Kidney capillary endothelial cell (primary cell): ENCODE measurements at places on chromosomes 12 and 14.

DNA sequence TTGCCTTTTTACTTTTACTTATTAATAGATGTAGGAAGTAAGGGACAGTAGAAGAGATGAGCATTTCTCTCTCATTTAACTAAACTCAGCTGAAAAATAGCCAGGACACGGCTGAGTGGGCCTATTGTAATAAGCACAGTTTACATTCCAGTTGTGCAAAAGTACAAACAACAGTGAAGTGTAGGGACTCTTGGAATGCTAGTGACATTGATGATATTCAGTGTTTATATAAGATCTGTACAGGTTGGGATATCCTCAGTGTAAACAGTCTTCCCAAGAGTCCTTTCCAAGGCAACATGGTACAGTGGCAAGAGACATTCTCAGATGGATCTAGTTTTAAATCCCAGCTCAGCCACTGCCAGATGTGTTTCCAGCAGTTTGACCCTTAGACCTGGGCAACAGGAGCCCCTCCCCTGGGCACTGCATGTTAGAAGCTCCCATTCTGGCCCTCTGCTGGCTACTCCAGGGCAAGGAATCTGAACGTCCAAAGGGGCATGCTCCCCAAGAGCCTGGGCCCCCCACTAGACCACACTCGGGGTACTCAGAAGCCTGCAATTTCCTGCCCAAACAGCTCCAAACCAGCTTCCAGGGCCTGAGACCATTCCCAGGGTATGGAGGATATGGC is 55.3 kb downstream of the STAB2 start:
- no peak for DNase-seq

GRCh38 chr12:113684908-113685782 is 213.5 kb upstream of the LHX5 start:
- DNase-seq, result no peak

DNA sequence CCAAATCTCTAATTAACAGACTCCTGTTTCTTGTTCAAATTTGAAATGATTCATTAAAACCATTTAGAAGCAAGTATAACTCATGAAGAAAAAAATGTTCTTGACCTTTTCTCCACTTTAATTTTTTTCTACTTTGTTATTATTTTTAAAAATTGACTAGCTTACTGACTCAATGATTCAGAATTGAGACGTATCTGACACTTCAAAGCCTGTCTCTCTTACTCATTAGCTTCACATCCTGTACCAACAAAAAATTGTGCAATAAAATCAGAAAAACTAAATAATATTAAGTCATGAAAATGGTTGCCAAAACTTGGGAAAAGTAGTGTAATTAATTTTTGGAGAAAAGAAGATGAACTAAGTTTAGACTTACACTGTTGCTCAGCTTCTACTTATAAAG is 331.2 kb downstream of the SLC16A7 start:
- DNase-seq, result peak; percentile 4

DNA sequence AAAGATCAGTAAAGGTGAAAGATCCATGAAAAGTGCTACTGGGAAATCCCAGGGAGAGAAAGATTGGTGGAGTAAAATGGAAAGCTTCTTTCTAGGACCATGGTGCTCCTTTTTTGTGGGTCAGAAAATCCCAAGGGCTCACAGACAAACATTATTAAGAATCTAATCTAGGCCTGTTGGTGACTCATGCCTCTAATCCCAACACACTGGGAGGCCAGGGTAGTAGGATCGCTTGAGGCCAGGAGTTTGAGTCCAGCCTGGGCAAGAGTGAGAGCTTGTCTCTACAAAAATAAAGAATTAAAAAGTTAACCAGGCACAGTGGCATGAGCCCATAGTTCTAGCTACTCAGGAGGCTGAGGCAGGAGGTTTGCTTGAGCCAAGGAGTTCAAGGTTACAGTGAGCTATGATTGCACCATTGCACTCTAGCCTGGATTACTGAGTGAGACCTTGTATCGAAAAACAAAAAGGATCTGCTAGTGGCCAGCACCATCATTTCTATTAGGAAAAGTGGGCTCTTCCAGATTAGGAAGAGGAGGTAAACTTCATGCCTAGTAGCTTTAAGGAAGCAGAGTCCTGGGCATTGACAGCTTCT is 43.0 kb downstream of the TXNRD1 start:
- DNase-seq, result no peak

DNA sequence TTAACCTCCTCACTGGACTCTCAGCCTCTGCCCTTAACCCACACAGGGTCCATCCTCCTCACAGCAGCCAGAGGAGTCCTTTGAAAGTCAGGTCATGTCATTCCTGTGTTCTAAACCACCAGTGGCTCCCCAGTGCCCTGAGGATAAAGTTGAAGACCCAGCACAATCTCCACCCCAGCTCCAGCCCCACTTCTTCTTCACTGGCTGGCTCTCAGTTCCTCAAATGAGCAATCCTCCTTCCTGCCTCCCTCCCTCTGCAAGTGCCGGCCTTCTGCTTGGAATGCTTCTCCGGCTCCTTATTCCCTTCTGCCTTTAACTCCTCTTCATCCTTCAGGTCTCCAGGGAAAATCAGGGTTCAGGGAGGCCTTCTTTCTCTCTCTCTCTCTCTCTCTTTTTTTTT is 32.0 kb upstream of the SPPL3 start:
- DNase-seq, result no peak
